Smooth muscle cell of the umbilical artery (primary cell): ENCODE measurements at places on chromosomes 2 and 18. TPM values are rescaled to one million over a fixed set of nuclear protein-coding genes. Genes with fewer than 3 reads are reported as not detected.

Gene FARSB
- total RNA-seq: 10.7 and 17.9 TPM in 2 replicates

Gene CLASP1
- total RNA-seq: 43.7 and 70.7 TPM in 2 replicates

Gene LYPD6
- 7.8 and 8.6 TPM in 2 replicates for total RNA-seq

Gene TUBA3D
- total RNA-seq: not detected in 2 replicates

Gene HMSD
- 0.18 and 0.30 TPM in 2 replicates for total RNA-seq

Gene EPB41L3
- total RNA-seq: 1.0 and 3.6 TPM in 2 replicates

Gene CYP27C1
- not detected in 2 replicates for total RNA-seq

Gene NT5C1B
- not detected in 2 replicates for total RNA-seq

Gene TXNDC9
- total RNA-seq: 81.1 and 88.9 TPM in 2 replicates

Gene DTYMK
- 12.5 and 23.9 TPM in 2 replicates for total RNA-seq

Gene ERFE
- 0.65 TPM in 1 of 2 replicates, not detected in the other for total RNA-seq

Gene CFAP53
- 0.14 and 0.30 TPM in 2 replicates for total RNA-seq

Gene COLEC11
- total RNA-seq: 0.18 and 2.4 TPM in 2 replicates

Gene LRP1B
- total RNA-seq: 1.2 and 3.9 TPM in 2 replicates

Gene CGREF1
- total RNA-seq: 10.4 and 13.2 TPM in 2 replicates

Gene HOXD8
- total RNA-seq: 5.3 and 7.7 TPM in 2 replicates

Gene MROH2A
- total RNA-seq: not detected in 2 replicates

Gene ALK
- not detected in 2 replicates for total RNA-seq

Gene ZSCAN30
- total RNA-seq: 14.8 and 16.4 TPM in 2 replicates

Gene C2orf66
- 0.28 and 0.30 TPM in 2 replicates for total RNA-seq

Gene LBX2
- 1.3 and 1.8 TPM in 2 replicates for total RNA-seq

Gene PAX8
- total RNA-seq: 0.30 and 0.65 TPM in 2 replicates

Gene HRH4
- total RNA-seq: 0.05 and 0.30 TPM in 2 replicates

Gene CDH19
- total RNA-seq: not detected in 2 replicates

Gene ARPC2
- 346 and 401 TPM in 2 replicates for total RNA-seq

Gene RIT2
- not detected in 2 replicates for total RNA-seq

Gene SLC5A7
- under 0.01 TPM in 1 of 2 replicates, not detected in the other for total RNA-seq

Gene CEBPZ
- 55.8 and 61.3 TPM in 2 replicates for total RNA-seq

Gene FRZB
- under 0.01 and 0.23 TPM in 2 replicates for total RNA-seq

Gene GREB1L
- total RNA-seq: 0.18 and 0.30 TPM in 2 replicates

Gene CRYGC
- not detected in 2 replicates for total RNA-seq

Gene SERPINB4
- 0.09 TPM in 1 of 2 replicates, not detected in the other for total RNA-seq

Gene COPS7B
- total RNA-seq: 17.2 and 19.1 TPM in 2 replicates

Gene TAF1B
- 18.1 and 30.5 TPM in 2 replicates for total RNA-seq
